ENCODE measurements at places on chromosomes 12 and 14.

DNA sequence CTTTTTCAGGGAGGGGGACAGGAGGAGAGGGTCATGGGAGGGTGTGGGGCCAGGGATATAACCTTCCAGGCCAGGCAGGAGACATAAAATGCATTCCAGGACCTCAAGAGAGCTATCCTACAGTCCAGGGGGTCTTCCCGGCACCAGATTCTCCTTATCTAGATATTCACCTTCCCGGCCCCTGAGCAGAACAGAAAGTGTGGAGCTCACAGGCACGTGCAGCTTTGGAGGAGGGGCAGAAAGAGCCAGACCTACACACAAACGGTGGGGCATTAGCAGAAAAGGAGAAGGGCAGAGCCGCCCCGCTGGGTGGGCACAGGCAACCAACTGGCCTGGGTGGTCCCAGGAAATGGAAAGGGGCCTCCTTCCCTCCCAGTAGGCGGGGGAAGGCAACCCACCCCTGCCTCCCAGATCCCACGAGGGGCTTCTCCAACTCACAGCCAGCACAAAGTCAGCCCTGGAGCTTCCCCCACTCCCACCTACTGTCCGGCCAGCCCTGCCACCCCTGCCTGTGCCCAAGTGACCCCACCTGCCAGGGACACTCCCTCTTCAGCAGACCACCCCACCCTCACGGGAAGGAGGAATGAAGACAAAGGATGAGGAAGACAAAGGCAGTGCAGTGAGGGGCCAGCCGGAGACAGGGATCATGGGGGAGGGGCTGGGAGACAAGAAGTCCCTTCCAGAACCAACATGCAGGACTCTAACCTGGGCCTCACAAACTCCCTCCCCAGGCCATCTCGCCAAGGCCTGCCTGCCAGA is 33.3 kb downstream of the CCDC85C start:
- DNase-seq = no peak

- no peak for DNase-seq
Observed at GRCh38 chr12:62916632-62917425, 18.1 kb downstream of the PPM1H start.

- no peak for DNase-seq
Observed at GRCh38 chr14:89058697-89059096, 234.2 kb downstream of the TTC8 start.

- no peak for DNase-seq
Observed at GRCh38 chr12:62520361-62520760, 53.7 kb downstream of the MON2 start.

- DNase-seq = no peak
Observed at GRCh38 chr12:8127138-8127537, 3.7 kb downstream of the CLEC4A start.

DNA sequence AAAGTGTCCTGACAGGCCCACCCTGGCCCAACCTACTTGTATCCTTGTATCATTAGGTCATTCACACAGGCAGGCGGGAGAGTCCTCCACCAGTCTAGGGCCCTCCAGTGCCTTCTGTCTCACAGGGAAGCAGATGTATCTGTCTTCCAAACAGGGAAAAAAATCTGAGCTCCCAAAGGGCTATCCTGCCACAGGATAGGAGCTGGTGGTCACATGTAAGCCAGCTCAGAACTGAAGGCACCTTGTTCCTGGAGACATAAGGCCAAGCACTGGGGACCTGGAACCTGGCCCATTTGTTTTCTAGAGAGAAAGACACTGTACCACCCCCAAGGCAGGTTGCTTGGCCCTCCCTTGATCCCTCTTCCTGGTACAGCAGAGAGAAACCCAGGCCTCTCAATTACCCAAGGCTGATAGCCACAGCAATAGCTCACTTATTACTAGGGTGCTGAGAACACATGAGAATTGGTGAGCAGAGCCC is 19.4 kb upstream of the PLEKHH1 start:
- DNase-seq = no peak

GRCh38 chr14:72849222-72849621 is 44.7 kb downstream of the DPF3 start:
- no peak for DNase-seq

DNA sequence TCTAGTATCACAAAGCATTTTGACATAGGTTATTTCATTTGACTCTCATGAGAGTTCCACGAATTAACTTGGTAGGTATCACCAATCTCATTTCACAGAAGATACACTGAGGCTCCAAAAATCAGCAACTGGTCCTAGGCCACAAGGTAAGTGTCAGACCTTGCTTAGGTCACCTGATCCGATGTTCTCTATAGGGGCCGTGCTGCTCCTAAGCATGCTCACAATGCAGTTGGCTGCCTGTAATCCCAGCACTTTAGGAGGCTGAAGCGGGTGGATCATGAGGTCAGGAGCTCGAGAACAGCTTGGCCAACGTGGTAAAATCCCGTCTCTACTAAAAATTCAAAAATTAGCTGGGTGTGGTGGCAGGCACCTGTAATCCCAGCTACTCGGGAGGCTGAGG is 78.7 kb upstream of the FOXN3 start:
- DNase-seq = no peak

GRCh38 chr12:125149160-125150108 is 84.2 kb downstream of the AACS start:
- no peak for DNase-seq

DNA sequence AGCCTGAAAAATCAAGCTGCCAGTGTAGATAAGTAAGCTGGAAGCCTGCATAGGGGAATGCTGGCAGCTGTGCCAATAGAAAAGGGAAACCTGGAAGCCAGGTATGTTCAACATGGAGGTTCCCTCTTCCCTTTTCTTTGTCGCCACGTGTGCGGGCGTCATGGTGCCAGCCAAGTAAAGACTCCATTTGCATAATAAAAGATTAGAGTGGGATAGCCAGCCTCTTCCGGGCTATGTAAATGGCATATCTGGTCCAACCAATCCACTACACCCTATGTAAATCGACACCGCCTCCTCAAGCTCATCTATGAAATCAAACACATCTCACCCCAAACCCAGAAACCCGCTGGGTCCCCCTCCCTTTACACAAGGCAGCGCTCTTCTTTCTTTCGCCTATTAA is 5.6 kb upstream of the ADGRD1 start:
- no peak for DNase-seq

DNA sequence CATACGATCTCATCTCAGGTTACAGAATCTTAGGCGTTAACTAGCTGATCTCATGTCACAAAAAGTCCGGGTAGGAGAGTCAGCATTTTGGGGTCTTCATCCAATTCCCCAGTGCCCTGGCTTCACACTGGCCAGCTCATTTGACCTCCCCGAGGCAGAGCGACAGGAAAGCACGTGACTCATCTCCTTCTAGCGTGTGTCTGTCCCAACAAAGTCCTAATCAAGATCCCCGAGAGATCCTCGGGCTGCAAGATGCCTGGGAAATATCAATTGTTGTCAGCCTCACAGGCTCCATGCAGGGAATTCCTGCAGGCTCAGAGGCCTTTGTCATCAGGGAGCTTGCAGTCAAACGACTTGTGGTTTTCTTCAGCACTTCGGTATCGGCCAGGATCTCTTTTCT is 57.5 kb downstream of the ZNF664 start:
- no peak for DNase-seq
